ENCODE measurements at places on chromosomes 2 and 18.

DNA sequence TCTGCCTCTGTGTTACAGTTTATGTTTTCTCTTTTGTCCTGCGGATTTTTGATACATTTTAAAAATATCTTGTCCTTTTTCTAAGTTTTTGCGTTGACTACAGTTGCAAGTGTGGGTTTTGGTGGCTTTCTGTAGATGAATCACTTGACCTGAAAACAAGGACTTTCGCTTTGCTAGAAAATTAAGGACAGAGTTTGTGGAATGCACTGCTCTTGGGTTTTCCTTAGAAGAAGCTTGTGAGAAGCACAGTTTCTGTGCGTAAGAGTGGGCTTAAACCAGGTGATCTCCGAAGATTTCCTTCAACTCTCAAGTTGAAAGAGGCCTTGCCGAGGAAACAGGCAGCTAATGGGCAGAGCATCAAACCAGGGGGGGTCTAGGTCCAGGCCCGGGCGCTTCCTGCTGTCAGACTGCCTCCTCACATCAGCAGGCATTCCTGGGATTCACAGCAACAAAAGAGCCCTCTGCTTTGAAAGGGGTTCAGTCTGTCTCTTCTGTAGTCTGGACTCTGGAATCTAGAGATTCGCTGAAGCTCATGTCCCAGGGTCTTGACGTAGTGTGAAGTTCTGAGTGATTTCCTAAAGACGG is 17.3 kb downstream of the NCK2 start:
- no peak for DNase-seq

DNA sequence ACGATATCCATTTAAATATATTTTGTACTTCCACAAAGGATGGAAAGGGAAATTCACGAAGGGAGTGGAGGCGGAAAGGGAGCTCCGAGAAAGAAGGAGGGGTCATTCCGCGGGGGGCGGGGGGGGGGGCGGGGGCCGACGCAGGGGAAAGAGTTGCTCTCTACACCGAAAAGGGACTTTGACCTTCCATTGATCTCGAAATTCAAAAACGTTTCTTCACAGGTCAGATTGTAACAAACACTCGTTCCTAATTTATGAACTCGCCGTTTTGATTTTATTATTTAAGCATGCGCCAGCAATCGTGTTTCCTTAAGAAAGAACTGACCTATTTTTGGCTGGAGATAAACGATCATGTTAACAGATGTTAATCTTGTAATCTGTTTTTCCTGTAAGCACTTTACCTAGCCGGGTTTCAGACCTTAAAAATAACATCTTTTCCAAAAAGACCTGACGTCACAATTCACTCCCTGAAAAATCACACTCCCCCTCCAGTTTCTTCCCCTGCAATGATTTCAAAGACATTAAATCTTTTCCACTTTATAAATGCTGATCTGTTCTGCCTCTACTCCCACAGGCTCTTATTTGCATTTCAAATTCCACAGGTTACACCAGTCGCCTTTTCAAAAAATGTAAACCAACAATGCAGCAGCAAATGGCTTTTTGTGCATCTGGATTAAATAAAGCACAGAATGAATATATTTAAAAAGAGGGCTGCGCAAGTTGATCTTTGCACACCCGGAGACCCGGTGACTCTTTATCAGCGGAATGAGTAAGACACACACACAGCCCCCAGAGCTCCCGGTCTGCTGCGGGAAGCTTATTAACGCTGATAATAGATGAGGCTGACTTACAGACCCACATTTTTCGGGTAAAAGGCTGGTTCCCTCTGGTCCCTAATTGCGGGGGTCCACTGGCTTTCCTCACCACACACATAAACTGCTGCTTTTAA is 1.6 kb downstream of the ZNF516 start:
- DNase-seq, result peak; percentile 34

- DNase-seq, result no peak
Measured at GRCh38 chr18:77005651-77006195, 126.9 kb downstream of the MBP start.

- DNase-seq, result no peak
Measured at GRCh38 chr2:105487142-105488069, 88.6 kb upstream of the FHL2 start.

- no peak for DNase-seq
Measured at GRCh38 chr2:177265824-177266817, 1.6 kb upstream of the NFE2L2 start.

DNA sequence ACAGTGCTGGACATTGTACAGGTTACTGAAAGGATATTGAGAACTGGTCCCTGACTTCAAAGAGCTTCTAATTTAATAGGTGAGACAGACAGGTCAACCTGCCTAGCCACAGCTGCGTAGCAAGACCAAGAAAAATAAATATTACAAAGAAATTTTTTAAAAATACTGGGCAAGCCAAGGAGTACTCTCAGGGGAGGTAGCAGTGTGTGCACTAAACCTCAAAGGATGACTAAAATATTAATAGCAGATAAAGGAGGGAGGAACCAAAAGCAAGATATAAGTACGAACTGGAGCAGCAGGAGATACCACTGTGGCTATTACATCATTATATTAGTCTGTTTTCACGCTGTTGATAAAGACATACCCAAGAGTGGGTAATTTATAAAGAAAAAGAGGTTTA is 14.9 kb downstream of the SCG2 start:
- DNase-seq, result no peak

DNA sequence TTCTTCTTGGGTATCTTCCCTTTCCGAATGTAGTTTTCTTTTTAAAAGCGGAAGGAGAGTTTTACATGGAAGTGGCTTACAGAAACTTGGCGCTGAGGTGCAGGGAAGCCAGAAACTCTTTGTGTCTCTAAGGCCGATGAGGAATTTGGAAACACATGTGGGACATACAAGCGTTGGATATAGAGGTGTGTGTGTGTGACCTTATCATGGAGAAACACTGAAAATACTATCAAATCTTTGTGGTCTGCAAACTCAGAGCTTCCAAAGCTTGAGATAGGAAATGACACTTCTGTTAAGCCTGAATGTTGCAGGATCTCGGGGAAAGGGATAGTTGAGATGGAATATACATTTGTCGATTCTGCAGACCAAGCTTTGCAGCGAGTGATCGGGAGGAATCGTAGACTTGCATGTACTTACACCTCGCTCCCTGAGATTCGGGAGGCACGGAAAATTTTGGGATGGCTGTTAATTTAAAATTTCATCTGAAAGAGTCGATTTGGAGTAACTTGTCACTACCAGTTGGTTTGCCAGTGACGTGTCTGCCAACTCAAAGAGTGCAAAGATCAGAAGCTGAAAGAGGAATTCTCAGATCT is 1.0 kb downstream of the NAB1 start:
- DNase-seq, result no peak

GRCh38 chr2:147628971-147629421 is 215.8 kb upstream of the ACVR2A start:
- DNase-seq, result no peak

GRCh38 chr18:59002974-59003594 is 136.6 kb upstream of the SEC11C start:
- DNase-seq, result no peak

DNA sequence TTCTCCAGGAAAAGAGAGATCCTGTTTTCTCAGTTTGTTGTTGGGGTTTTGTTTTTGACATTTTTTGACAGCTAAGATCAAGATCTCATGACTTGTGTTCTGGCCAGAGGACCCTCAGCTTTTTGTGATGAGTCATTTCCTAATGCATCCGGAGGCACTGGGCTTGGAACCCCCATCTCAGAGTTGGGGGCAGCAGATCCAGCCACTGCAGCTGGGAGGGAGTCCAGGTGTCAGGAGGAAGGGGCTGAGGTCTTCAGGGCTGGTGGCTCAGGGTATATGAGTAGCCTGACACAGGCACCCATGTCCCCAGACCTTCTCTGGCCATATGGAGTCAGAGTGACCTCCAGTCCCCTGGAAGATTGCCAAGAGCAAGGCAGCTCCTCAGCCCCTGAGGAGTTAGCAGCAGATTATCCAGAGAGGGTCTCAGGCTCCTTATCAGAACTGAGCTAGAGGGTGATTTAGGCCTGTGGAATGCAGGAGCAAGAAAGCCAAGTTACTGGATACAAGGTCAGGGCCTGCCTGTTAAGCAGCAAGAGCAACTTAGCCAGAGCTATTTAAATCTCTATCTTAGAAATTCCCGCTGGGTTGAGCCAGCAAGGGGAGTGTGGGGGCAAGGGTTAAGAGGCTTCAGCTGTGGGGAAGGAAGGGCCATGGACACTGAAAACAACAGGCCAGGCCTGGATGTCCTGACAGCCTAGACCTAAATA is 62.4 kb downstream of the TANC1 start:
- DNase-seq, result no peak

GRCh38 chr2:10240911-10241610 is 61.6 kb upstream of the HPCAL1 start:
- DNase-seq, result no peak

GRCh38 chr2:226308986-226309385 is 490.6 kb downstream of the IRS1 start:
- DNase-seq, result no peak

DNA sequence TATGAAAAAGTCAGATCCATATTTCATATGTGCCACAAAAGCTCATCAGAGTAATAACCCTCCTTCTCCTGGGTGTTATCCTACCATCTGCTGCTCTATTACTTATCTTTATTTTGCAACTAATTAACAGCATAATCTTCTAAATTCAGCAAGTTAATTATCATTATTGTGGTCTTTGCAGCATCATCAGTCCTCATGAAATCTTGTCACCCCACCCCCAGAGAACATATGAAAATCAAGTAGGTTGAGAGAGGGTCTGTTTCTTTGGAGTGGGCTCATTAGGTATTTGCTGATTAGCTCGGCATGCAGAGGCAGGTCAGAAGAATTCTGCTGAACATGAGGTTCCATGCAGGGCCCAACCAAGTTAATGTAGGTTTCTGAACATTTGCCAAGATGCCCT is 64.8 kb downstream of the ATF2 start:
- no peak for DNase-seq

DNA sequence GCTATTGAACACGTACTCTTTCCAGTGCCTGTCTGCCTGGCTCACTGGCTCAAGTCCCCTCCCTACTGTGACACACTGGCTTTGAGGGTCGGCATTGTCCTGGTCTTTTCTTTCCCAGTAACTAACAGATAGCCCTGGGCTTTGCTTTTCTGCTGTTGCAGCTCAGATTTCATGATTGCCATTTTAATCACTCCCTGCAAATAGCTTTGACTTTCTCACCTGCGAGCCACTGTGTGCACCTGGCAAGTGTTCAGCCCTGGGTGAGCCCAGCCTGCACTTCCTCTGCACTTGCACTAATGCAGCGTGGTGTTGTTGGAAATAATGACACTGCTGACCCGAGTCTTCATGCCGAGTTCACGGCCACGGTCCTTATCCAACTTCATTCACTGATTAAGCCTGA is 52.9 kb downstream of the DCDC2C start:
- no peak for DNase-seq

- no peak for DNase-seq
Measured at GRCh38 chr2:186274936-186275575, 211.0 kb upstream of the ZC3H15 start.

DNA sequence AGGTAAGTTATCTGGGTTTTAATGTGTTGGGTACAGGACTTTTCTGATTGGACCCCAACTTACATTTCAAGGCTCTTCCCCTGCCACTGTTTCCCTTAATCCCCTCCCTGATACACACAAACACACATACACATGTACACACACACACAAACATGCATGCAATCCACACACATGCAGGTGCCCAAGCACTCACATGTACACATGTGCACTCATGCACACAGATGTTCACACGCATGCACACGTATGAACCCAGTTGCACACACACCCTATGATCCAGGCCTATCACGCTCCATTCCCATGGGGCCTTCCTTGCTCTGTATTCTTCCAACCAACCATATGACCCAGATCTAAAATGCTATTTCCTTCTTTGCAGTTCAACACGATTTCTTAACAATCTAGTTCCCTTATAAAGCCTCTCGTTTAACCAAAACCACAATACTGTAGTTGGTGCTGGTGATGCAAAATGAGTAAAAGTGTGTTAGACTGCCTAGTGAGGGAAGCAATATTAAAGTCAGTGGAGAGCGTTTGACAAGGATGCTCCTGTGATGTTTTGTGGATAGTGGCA is 11.1 kb downstream of the SERPINB8 start:
- DNase-seq, result no peak

DNA sequence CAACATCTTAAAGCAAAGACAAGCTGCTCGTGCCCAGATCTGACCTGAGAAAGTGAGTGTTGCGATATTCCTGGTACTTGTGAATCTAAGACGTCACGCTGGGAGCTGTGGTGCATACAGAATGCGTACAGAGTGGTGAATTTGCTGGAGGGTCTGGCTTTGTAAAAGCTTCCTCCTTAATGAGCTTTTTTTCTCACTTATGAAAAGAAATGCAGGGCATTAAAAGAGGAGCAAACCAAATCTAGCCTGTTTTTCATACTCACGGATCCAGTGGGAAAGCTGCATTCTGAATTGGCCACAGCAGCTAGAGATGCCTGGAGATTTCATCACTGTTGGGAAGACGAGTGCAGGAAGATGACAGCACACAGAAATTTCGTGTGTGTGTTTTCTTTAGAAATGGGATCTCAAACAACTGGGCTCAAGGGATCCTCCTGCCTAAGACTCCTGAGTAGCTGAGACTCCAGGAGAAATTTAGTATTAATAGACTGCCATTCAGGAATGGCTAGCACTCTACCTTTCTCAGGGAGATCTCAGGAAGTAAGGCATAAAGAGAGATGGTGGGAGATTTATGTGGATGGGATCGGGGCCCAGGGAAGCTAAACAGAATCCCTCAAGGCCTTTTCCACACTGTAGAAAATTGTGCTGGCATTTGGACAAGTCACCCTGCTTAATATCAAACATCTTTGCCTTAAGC is 181.3 kb downstream of the ALPK2 start:
- DNase-seq, result no peak

- DNase-seq, result no peak
Measured at GRCh38 chr18:59143441-59143840, 3.8 kb downstream of the SEC11C start.

- DNase-seq, result no peak
Measured at GRCh38 chr2:39216346-39217191, 27.2 kb downstream of the CDKL4 start.

DNA sequence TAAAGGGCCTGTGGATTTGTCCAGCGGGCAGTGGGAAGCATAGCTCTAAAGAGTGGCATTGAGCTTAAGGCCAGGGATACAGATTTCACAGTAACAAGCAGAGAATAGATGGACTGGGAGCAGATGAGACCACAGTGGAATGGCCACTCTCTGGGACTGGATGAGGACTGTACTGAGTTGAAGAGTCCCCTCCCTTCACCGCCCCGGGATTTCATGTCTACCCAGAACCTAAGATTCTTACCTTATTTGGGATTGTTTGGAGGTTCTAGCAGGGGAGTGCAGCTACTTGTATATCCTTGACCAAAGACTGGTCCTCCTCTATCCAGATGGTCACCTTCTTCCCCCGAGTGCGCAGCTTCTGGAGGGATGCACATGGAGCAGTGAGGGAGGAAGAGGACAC is 28.0 kb upstream of the EFEMP1 start:
- no peak for DNase-seq

- DNase-seq, result no peak
Measured at GRCh38 chr2:192535956-192536921, 341.5 kb upstream of the TMEFF2 start.
